GM12878 (cell line): ENCODE measurements at places on chromosomes 11 and 22. TPM values are rescaled to one million over a fixed set of nuclear protein-coding genes. Genes with fewer than 3 reads are reported as not detected.
A peak's percentile ranks its signal among the peaks of the same experiment; 100 is the strongest.

The PANX1 gene
- 16.2 and 17.2 TPM in 2 replicates for total RNA-seq

The C1QTNF5 gene
- not detected in 2 replicates for total RNA-seq

The NNMT gene
- not detected in 2 replicates for total RNA-seq

The TRIM48 gene
- total RNA-seq, result not detected in 2 replicates

The APOA1 gene
- 2.0 and 2.4 TPM in 2 replicates for total RNA-seq

GRCh38 chr11:64204464-64204989, 2.0 kb upstream of the FERMT3 start:
- peaks cover 26% of the 10 kb centered on the region for H3K4me1 ChIP-seq
- peaks cover 33% of the 10 kb centered on the region for H3K36me3 ChIP-seq
- no peaks in the 10 kb centered on the region for H3K27me3 ChIP-seq
- DNase-seq, result peak; percentile 52
- H3K27ac ChIP-seq, result peak overlapping the region; percentile 3; the same call in 1 of the 2 replicates

DNA sequence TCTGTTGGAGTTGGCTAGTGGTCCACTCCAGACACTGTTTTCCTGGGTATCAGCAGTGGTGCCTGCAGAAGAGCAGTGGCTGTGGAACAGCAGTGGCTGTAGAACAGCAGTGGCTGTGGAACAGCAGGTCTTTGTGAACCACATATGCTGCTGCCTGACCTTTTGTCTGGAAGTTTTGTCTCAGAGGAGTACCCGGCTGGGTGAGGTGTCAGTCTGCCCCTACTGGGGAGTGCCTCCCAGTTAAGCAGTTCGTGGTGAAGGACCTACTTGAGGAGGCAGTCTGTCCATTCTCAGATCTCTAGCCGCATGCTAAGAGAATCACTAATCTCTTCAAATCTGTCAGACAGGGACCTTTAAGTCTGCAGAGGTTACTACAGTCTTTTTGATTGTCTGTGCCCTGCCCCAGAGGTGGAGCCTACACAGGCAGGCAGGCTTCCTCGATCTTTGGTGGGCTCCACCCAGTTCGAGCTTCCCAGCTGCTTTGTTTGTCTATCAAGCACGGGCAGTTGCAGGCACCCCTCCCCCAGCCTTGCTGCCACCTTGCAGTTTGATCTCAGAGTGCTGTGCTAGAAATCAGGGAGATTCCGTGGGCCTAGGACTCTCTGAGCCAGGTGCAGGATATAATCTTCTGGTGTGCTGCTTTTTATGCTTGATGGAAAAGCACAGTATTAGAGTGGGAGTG, 89.1 kb upstream of the TRIM48 start:
- no peak overlapping the region for H3K4me3 ChIP-seq
- H3K27me3 ChIP-seq, result no peaks in the 10 kb centered on the region
- H3K36me3 ChIP-seq, result no peaks in the 10 kb centered on the region
- H3K27ac ChIP-seq, result no peak overlapping the region
- H3K4me1 ChIP-seq, result no peaks in the 10 kb centered on the region
- DNase-seq, result no peak

GRCh38 chr22:40512426-40513136, 123.9 kb downstream of the MRTFA start:
- no peak for DNase-seq
- no peak overlapping the region for H3K27ac ChIP-seq
- no peak overlapping the region for H3K4me3 ChIP-seq
- H3K4me1 ChIP-seq, result no peaks in the 10 kb centered on the region; the same call in none of the 2 replicates
- no peaks in the 10 kb centered on the region; the same call in 1 of the 2 replicates for H3K36me3 ChIP-seq

GRCh38 chr11:70156291-70157037, 46.6 kb upstream of the FADD start:
- no peaks in the 10 kb centered on the region for H3K27me3 ChIP-seq
- no peak for DNase-seq
- no peaks in the 10 kb centered on the region for H3K36me3 ChIP-seq
- no peak overlapping the region for H3K27ac ChIP-seq
- H3K4me1 ChIP-seq, result no peaks in the 10 kb centered on the region

GRCh38 chr22:17954860-17955587, 69.3 kb downstream of the MICAL3 start:
- no peak overlapping the region for H3K4me3 ChIP-seq
- no peaks in the 10 kb centered on the region for H3K27me3 ChIP-seq
- 0 out of 2 replicates have a peak, but pooled peaks cover 4% of the 10 kb centered on the region for H3K4me1 ChIP-seq
- H3K27ac ChIP-seq, result no peak overlapping the region
- H3K36me3 ChIP-seq, result peaks cover 5% of the 10 kb centered on the region

GRCh38 chr22:16658068-16658467, 65.5 kb upstream of the CCT8L2 start:
- DNase-seq, result no peak
- H3K27ac ChIP-seq, result no peak overlapping the region
- no peaks in the 10 kb centered on the region for H3K27me3 ChIP-seq
- no peaks in the 10 kb centered on the region for H3K36me3 ChIP-seq
- H3K4me3 ChIP-seq, result no peak overlapping the region

- H3K36me3 ChIP-seq, result peaks cover 2% of the 10 kb centered on the region
- no peak overlapping the region for H3K27ac ChIP-seq
- H3K4me3 ChIP-seq, result no peak overlapping the region
- no peak for DNase-seq
Measured at GRCh38 chr22:46622081-46622521, 1.9 kb downstream of the GRAMD4 start.

DNA sequence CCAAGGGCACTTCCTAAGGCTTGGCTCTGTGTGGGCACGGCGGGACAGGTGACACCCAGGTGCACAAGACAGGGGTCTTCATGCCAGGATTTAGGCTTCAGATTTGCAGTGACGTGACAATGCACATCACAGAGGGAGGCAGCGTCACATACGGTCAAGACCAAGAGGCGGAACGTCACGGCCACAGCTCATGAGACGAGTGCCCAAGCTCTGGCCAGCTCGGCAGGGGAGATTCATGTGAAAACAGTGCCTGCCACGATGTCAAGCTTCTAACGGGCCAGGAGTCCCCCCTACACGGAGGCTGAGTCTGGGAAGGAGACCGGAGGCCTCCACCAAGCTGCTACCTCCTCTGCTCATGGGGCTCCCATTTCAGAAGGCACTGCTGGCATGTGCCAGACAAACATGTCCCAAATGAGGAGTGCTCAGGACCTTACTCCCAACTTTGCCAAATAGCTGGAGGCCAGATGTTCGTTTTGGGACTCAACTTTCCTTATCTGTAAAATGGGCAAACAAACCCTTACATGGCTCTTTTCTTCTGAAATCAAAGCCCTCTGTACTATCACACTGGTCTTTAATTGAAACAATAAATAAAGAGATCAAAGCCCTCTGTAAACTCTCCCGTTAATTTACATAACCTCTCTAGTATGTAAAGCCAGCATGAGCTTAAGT, 16.6 kb downstream of the VPS37C start:
- DNase-seq, result no peak
- H3K27me3 ChIP-seq, result no peaks in the 10 kb centered on the region
- no peaks in the 10 kb centered on the region; the same call in 1 of the 2 replicates for H3K36me3 ChIP-seq
- no peak overlapping the region for H3K4me3 ChIP-seq

DNA sequence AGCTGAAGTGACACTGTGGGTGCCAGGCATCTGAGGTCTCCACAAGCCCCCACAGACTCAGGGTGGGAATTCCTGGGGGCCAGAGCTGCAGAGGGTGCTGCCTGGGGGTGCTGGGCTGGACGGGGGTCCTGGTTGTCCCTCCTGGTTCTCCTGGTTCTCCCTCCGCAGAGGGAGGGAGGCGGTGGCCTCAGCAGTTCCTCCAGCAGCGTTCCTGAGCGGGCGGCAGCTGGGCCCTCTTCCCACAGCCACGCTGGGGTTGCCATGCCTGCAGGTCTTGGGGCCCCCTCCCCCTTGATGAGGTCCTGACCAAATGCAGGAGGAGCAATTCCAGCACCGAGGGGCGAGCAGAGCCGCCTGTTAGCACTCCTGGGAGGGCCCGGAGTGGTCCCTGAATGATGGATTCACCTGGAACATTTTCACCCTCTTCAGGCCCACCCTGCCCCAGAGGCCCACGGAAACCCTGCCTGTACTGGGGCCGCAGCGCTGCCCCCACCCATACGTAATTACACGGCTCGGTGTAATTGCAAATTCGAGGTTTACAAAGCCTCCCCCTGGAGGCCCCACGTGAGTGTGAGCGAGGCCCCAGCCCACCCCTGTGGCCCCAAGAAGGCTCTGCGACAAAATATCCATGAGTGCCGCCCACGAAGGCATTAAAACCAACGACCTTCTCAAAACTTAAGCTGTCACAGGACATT, 635 bp downstream of the C11orf21 start:
- no peaks in the 10 kb centered on the region for H3K36me3 ChIP-seq
- no peaks in the 10 kb centered on the region for H3K4me1 ChIP-seq
- no peak for DNase-seq
- no peak overlapping the region for H3K27ac ChIP-seq
- no peaks in the 10 kb centered on the region; the same call in 1 of the 2 replicates for H3K27me3 ChIP-seq

GRCh38 chr11:14891143-14892035, 642 bp downstream of the CYP2R1 start:
- no peaks in the 10 kb centered on the region for H3K27me3 ChIP-seq
- H3K36me3 ChIP-seq, result no peaks in the 10 kb centered on the region
- DNase-seq, result no peak
- peak overlapping the region; percentile 51 for H3K4me3 ChIP-seq

DNA sequence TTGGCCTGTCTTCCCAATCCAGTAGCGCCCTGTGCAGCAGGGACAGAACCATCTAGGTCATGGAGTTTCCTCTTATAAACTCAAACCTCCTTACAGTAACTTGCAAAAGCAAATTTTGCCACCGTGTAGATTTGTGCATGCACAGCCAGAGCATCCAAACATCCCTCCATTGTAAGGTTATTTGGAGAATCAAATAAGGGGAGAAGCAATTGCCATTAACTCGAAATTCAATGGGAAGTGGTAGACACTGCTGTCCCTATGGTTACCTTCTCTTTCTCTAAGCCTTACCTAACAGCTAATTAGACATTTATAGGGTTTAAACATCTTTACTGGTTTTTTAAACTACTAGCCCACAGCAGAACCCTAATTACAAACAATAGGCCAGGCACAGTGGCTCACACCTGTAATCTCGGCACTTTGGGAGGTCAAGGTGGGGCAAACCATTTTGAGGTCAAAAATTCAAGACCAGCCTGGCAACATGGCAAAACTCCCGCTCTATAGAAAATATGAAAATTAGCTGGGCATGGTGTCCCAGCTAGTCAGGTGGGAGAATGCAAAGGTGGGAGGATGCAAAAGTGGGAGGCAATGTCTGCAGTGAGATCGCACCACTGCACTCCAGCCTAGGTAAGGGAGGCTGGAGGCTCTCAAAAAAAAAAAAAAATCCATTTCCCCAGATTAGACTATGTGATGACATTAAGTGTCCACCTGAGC, 6.6 kb downstream of the HSPA8 start:
- no peak for DNase-seq
- peaks cover 37% of the 10 kb centered on the region for H3K36me3 ChIP-seq
- H3K4me3 ChIP-seq, result no peak overlapping the region
- H3K27ac ChIP-seq, result no peak overlapping the region
- no peaks in the 10 kb centered on the region; the same call in 1 of the 2 replicates for H3K4me1 ChIP-seq

GRCh38 chr22:34161431-34162123, 241.3 kb upstream of the LARGE1 start:
- H3K27ac ChIP-seq, result no peak overlapping the region
- H3K27me3 ChIP-seq, result no peaks in the 10 kb centered on the region; the same call in 1 of the 2 replicates
- no peak overlapping the region for H3K4me3 ChIP-seq
- no peak for DNase-seq
- no peaks in the 10 kb centered on the region for H3K36me3 ChIP-seq

- H3K27ac ChIP-seq, result no peak overlapping the region
- H3K27me3 ChIP-seq, result no peaks in the 10 kb centered on the region
- peaks cover 4% of the 10 kb centered on the region for H3K4me1 ChIP-seq
- DNase-seq, result peak; percentile 3
- H3K36me3 ChIP-seq, result no peaks in the 10 kb centered on the region
Measured at GRCh38 chr11:79201677-79202347, 239.0 kb downstream of the TENM4 start.
